CD4-positive, alpha-beta T cell treated with Interleukin-17A for 1 hour (primary cell): ENCODE measurements at places on chromosomes 2 and 18.

GRCh38 chr18:77366067-77366719, 116.5 kb downstream of the GALR1 start:
- no peak for DNase-seq

- DNase-seq, result no peak
Observed at GRCh38 chr2:120985174-120985996, 249.7 kb downstream of the GLI2 start.

DNA sequence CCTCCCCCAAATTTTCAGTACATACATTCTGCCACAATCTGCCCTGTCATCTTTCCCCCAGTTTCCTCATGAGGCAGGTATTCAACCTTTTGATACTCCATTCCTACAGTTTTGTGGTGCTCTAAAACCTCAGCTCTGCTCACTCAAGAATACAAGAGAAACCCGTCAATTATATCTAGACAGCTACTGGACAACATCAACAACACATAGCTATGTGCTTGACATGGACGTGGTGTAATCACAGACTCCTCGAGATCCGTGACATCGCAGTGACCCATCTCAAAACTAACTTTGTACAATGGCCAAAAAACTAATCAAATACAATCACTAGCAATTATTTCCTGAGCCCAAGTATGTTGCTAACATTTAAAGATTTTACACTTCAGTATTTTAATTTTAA, 23.6 kb downstream of the WDSUB1 start:
- no peak for DNase-seq

DNA sequence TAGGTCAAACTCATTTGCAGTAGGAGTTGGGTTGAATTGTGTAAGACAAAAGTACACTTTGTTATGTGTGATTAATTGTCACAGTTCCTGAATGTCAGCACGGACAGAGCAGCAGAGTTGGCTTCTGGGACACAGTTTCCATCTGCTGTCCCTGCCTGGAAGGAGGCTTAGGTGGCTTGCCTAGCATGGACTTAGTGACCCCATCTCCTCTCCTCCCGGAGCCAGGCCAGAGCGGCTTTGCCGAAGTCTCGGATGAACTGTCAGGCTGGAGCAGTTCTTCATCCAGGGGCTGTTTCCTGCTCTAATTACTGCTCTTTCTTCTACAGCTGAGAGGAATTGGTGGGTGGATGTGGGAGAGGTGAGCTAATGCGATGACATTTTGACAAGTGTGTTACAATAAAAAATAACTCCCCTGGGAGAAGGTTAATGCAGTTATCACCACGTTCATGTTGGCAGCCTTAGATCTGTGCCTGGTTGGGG, 102.0 kb downstream of the SH3RF3 start:
- DNase-seq, result no peak

DNA sequence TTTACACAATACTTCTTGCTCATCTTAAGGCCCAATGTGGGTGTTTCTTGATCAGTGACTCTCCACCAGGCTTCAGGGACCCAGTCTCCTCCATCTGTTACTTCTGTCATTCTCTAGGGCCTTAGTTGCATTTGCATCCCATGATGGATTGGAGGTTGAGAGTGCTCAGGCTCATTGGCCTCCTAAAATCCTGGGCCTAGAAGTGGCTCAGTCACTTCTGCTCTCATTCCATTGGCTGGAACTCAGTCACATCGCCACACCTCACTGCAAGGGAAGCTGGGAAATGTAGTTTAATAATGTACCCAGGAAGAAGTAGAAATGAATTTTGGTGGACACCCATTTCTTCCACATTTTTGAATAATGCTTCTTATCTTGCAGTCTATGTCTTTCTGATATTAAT, 223.5 kb downstream of the HRH4 start:
- DNase-seq, result no peak

GRCh38 chr2:18829976-18830375, 240.6 kb upstream of the NT5C1B start:
- no peak for DNase-seq

DNA sequence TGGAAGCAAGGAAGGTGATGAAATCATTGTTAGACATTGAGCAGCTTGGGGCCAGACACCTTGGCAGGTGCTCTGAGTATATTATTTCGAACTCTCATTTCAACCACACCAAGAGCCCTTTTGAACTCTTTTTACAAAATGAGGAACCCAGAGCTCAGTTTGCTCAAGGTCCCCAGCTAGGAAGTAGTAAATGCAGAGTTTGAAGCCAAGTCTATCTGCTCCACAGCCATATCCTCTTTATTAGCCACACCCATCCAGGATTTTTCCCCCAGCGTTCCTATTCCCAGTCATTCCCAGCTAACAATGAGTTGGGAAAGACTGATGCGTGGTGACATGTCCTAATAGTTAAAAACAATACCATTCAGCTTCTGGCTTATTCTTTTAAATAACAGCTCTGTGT, 40.2 kb downstream of the SEMA4F start:
- no peak for DNase-seq

- DNase-seq, result no peak
Observed at GRCh38 chr2:219574484-219575311, 2.6 kb downstream of the INHA start.

DNA sequence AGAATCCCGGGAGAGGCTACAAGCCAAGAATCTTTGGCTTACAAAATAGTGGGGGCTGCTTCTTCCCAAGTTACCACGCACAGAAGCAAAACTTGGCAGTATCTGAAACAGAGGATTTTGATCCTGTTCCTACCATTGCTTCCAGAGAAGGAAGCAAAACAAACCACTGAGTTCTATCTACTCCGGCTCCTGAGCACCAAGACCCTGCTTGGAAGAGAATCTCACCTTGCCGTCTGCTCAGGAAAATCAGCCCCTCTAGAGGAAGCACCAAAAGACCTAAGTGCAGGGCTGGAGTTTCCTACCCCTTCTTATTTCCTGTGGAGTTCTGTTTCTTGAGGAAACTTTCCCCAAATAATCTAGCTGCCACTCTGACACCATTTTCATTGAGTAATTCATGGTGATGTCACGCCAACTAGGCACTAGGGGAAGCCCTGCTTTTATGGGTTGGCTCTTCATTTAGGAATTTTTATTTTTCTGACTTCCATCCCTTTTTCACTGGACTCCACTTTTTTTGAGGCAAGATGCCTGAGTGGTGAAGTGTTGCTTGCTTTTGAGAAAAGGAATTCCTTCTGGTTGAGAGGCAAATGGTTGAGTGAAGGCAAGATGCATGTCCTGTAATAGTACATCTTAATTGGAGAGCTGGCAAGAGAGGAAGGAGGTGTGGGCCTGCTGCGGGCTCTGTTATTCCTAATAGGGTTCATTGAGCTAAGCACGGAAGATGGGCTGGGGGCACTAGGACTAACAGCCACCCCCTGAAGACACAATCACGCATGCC, 36.8 kb upstream of the EML4 start:
- peak; percentile 52 for DNase-seq

DNA sequence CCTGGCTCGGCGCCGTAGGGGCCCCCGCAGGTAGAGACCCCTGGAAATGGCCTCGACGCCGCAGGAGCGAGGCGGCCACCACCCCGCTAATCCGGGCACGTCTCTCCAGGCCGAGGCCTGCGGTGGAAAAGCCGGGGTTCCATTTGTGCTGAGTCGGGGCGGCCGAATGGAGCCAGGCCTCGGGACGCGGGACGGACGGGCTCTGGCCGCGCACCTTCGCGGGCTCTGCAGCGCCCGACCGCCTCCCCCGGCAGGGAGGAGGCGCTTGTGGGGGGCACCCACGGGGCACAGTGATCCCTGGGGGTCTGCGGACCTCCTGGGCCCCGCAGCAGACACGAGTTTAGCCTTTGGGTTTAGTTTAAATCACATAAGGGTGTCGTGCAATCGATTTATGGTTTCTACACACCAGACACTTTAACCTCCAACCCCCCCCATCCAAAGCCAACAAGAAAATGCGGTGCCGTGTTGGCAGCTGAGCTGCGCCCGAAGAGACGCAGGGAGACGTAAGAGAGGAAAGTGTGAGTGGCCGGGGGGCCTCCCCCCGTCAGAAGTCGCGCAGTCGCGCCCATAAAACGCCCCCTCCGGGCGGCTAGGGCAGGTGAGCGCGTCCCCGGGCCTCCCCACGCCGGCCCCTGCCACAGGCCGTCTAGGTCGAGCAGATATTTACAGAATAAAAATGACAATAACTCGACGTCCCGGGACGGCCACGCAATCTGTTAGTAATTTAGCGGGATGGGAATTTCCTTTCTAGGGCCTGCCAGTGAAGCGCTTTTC, 1.0 kb upstream of the NFATC1 start:
- DNase-seq, result peak; percentile 61

DNA sequence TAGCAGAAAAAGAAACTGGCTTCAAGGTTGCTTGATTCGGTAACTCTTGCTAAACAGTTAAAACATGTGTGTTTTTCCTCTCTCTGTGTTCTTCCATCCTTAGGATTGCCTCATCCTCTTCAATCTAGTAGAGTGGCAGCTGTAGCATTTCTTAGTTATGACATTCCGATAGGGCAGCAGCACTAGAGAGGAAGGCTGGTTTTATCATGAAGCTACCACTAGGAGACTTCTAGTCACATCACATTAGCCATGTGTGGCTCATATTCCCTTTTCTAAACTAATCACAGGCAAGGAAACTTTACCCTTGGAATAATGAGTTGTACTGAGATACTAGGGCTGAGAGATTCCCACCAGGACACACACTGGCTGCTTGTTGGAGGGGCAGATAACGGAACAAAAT, 187.6 kb downstream of the DOK6 start:
- no peak for DNase-seq

DNA sequence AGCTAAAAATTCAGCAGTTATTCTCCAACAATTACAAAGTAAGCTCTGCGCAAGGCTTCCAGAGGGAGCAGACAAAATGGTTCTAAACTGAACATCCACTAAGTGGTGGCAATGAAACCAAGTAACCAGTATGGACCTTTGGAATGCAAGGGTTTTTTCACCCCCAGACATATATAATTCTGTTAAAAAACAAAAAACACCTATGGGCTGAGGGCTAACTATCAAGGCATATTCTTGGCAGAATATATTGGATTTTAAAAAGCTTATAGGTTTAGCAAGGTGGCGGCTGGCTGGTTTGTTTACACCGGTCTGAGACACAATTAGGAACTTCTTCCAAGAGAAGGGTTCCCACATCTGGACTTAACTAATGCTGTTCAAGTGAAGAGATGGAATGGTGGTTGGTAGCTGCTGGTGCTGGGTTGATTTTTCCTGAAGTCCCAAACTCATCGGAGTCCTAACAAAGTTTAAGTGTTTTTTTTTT, 2.8 kb downstream of the ZFP36L2 start:
- DNase-seq, result peak; percentile 36

DNA sequence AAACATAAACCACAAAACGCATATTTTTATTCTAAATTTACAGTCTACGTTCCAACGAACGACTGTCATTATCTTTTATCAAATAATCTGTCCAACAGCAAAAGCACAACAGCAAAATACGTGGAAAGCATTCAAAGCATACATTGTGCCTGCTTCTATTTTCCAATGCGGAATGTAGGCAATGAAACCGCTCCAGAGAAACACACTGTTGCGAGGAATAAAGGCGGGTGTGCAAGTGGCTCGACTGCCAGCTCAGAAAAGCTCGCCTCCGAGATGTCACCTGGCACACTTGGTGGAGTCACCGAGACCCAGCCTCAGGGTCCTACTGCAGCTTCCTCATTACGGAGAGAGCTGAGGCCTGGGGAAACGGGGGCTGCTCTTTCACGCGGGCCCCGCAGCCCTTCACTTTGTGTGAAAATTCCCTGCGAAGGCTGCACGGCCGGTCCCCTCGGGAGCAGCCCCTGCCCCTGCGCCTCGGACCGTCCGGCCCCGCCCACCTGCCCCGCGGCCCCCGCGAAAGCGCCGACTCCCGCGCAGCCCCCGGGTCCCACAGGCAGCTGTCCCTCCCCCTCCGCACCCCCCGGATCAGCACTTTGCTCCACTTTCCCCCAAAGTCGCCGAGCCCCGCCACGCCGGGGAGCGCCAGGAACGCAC, 752 bp downstream of the MGAT4A start:
- DNase-seq, result peak; percentile 62

- no peak for DNase-seq
Observed at GRCh38 chr2:51960841-51961335, 929.0 kb upstream of the NRXN1 start.

GRCh38 chr2:72082021-72082601, 65.6 kb downstream of the CYP26B1 start:
- DNase-seq, result no peak

GRCh38 chr18:23689031-23689615, at the start of gene LAMA3:
LAMA3 (plus strand) TSS chr18:23689453; CDS start chr18:23689684, 231 bp downstream.
- no peak for DNase-seq

DNA sequence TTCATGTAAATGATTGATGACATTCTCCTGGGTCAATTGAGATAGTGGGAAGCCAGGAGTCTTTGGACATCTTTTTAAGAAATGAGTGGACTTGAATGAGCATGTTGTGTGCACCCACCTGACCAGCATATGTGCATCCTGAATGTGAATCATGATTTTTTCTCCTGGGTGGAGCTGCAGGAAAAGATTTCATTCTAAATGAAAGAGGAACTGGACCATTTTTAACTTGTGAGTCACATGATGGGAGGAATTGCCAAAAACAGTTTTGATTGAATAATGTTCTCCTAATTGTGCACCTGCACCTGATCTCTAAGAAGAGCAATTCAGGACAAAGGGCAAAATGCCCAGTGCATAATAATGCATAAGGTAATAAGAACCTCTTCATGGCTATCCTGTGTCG, 32.3 kb downstream of the COPS8 start:
- no peak for DNase-seq

DNA sequence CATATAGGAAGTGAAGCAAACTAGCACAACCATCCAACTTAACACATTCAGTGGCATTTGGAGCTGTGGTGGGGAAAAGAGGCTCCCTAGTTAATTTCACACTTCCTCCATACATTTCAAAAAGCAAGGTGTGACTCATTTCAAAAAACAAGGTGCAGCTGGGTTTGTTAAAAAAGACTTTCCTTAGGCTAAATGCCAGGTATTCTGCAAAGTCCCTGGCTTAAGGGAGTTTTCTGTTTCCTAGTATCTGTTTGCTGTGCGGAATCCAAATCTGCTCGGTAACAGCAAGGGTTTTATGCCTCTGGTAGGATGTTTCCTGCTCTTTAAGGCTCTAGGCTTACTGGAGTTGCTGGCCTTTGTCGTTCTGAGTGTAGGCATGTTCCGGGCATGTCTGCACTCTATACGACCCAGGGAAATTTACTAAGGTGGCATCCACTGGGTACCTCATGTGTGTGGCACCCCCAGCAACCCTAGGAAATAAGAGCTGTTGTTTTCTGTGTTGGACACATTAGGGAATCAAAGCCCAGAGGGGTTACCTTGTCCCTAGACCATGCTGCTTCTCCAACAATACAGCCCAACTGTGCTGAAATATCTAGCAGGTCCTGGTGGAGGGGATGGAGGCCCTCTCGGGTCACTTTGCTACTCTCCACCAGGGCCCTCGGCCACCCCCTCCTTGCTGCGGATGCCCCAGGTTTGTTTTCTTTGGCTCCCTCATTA, 634 bp upstream of the MSGN1 start:
- no peak for DNase-seq

GRCh38 chr2:54572636-54573536, 116.8 kb downstream of the SPTBN1 start:
- peak; percentile 72 for DNase-seq

DNA sequence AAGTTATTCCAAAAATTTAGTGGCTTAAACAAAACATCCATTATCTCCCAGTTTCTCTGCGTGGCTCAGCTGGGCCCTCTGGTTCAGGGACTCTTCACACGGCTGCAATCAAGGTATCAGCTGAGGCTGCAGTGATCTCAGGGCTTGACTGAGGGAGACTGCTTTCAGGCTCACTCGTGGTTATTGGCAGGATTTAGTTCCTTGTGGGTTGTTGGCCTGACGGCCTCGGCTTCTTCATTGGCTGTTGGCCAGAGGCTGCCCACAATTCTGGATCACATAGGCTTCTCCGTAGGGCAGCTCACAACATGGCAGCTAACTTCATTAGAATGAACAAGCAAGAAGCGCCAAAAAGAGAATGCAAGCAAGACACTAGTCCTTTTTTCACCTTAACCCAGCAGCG, 90.1 kb downstream of the ABI2 start:
- DNase-seq, result no peak
